ENCODE measurements at places on chromosomes 7 and 10.

DNA sequence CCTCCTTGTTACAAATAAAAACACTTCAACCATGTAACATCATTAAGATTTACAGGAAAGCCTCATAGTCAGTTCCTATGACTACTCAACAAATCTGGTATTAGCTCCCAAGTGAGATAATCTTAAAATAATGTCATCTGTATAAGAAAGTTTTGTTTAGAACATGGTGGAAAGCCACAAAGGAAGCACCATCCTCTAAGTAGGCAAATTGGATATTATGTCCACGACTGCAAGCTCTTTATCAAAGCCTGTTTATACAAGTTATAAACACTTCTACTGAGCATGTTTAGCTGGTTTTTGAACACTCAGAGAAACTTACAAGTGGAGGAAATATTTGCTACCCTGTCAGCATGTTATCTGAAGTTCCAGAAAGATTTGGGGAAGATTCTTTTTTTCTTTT lies 349.8 kb downstream of the ARL4A start:
- no peak for DNase-seq

DNA sequence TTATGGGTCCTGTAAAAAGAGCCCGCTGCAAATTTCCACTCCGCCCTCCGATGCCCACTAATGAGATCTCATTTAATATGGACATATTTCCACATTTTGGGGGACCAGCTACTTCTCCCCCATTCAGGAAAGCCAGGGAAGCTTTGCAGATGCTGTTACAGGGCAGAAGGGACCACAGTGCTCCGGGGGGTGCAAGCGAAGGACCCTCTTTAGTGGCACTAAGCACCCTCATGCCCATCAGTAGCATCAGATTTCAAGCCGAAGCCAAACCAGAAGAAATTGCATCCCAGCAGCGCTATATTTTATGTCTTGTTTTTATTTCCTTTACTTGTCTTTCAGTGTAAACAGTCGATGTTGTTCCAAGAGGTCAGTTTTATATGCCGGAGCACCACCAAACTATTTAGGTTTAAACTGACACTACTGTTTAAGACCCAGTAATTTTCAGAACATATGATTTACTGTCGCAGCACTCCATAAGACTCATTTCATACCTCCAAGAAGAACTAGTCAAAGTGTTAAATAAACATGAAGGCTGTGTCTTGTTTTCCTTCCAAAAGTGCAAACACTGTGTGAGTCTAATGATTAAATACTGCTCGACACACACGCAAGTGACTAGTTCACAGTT lies 122.2 kb upstream of the MGMT start:
- DNase-seq, result no peak

DNA sequence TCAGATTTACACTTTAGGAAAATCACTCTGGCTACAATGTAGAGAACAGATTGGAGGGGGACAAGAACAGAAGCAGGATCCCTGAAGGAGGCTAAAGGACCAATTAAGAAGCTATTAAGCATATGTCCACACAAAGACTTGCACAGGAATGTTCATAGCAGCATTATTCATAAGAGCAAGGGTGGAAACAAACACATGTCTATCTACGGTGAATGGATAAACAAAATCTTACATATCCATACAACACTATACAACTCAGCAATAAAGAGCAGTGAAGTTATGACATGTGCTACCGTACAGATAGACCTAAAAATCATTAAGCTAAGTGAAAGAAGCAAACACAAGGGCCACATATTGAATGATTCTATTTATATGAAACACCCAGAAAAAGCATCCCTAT lies 10.4 kb downstream of the CHCHD3 start:
- DNase-seq, result no peak

GRCh38 chr10:65611592-65611991 lies 1314.2 kb upstream of the LRRTM3 start:
- no peak for DNase-seq

DNA sequence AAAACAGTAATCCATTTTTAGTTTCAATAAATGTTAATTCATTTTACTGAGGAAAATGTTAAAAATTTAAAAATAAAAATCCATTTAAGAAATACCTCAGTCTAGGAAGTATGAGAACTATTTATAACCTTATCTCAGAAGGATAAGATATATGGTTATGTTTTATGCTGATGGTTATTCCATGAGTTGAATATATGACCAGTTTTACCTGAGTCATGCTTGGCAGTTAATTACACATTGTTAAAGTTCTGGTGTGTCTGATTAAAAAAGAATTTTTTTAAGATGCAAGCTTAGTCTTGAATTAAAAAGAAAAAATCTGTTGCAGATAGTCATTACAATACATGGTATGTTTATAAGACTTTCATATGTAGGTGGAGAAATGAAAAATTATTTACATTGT lies 191.7 kb downstream of the ARL4A start:
- no peak for DNase-seq

DNA sequence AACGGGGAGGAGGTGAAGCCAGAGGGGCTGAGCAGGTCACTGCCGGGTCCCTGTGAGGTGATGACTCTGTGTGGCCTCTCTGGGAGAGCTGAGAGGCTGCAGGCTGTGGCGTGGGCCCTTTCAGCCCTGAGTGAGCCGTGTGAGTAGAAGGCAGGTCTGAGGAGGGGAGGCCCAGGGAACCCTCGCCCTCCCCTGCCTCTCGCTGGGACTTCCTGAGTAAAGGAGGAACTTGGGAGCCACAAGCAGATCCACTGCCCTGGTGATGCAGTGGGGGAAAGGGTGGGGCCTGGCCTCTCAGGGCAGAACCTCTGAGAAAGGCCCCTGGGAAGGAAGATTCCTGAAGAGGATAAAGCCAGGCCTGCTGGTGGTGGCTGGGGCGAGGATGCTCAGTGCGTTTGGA lies 22.8 kb downstream of the EEPD1 start:
- DNase-seq, result no peak

DNA sequence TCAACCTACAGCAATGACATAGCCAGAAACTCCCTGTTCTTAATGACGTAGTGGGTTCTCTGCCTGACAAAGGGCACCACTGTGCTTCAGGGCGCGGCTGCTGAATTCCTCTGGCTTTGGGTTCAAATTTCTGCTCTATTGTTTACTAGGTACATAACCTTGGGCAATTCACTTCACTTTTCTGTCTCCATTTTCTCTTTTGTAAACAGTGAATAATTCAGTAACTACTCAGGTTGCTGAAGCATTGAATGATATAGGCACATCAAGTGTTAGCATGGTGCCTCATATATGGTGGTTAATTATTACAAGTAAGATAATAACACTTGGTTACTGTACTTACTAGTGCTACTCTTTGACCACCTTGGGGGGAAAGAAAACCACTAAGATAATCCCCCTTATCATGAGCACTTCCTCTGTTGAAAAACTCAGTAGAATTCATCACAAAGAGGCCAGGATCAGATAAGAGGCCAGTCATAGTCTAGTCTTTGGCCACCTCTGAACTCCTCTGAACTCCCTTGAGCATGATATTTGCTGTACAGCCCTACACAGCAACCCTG lies 92.0 kb upstream of the AHR start:
- no peak for DNase-seq

GRCh38 chr10:64086083-64086767 lies 565.0 kb downstream of the REEP3 start:
- DNase-seq, result no peak

DNA sequence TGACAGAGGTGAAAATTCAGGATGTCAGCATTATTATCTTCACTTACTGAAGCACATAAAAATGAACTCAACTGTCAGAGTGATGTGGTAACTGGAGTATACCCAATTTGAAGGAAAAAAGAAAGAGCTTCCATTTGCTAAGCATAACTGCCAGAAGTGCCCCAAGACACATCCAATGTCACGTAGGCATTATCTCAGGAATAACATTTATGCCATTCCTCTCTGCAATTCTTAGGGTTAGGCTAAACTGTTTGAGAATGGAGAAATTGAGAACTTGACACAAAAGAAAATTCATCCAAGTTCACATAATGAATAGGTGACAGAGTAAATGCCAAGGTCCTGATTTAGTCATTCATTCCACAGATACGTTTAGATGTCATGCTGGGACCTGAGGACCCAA lies 148.6 kb downstream of the GRM3 start:
- DNase-seq, result no peak

- no peak for DNase-seq
Measured at GRCh38 chr7:7157887-7158271, 24.5 kb upstream of the C1GALT1 start.

GRCh38 chr7:636396-636795 lies 90.1 kb upstream of the DNAAF5 start:
- peak; percentile 20 for DNase-seq

DNA sequence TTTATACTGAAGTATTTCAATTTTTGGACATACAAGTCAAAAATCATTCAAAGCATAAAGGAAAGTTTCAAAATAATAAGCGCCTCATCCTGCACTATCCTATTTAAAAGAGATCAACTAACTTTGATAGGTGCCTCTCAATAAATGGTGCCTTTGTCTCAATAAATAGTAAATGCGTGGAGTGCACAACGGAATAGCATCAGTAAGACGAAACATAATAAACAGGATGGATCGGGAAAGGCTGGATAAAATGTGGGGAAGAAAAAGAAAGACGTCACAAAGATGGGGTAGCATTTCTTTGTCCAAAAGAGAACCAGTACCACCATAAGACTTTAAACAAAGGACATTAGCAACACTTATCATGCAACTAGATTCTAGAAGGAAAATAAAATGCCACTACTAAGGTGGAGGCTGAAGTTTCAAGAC lies 571 bp upstream of the PRKAR2B start:
- DNase-seq, result no peak

- no peak for DNase-seq
Measured at GRCh38 chr7:2771274-2771731, 72.8 kb downstream of the GNA12 start.

DNA sequence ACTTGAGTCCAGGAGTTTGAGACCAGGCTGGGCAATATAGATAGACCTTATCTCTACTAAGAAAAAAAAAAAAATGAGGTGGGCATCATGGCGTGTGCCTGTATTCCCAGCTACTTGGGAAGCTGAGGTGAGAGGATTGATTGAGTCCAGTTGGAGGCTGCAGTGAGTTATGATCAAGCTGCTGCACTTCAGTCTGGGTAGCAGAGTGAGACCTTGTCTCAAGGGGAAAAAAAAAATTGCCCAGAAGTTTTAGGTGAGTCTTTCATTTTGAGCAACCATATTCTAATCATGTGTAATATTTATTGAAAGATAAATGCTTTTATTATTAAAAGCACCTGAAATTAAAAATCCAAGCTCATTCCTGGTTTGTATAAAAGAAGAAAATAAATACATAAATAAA lies 13.1 kb downstream of the INPP5F start:
- DNase-seq, result no peak

GRCh38 chr7:151461096-151461941 lies 21.4 kb upstream of the CRYGN start:
- DNase-seq, result no peak

- DNase-seq, result no peak
Measured at GRCh38 chr7:99219985-99220384, 12.1 kb upstream of the KPNA7 start.

DNA sequence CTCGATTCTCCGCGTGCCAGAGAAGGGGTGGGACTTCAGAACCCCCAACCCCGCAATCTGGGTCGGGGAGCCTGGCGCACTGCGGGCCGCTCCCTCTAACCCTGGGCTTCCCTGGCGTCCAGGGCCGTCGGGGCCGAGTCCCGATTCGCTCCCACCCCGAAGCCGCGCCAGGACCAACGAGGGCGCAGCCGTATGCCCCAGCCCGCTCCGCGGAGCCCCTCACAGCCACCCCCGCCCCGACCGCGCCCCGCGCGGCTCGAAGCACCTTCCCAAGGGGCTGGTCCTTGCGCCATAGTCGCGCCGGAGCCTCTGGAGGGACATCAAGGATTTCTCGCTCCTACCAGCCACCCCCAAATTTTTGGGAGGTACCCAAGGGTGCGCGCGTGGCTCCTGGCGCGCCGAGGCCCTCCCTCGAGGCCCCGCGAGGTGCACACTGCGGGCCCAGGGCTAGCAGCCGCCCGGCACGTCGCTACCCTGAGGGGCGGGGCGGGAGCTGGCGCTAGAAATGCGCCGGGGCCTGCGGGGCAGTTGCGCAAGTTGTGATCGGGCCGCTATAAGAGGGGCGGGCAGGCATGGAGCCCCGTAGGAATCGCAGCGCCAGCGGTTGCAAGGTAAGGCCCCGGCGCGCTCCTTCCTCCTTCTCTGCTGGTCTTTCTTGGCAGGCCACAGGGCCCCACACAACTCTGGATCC lies at the start of gene LEP:
Gene LEP (plus strand): TSS at position 583 of the 691 bp plus-strand sequence. CDS start 10,741 bp downstream, outside the sequence.
- no peak for DNase-seq

GRCh38 chr7:101085162-101085964 lies at the start of gene TRIM56:
Gene TRIM56 (plus strand): TSS chr7:101085481. CDS start chr7:101087313, 1,832 bp downstream.
- peak; percentile 48 for DNase-seq

DNA sequence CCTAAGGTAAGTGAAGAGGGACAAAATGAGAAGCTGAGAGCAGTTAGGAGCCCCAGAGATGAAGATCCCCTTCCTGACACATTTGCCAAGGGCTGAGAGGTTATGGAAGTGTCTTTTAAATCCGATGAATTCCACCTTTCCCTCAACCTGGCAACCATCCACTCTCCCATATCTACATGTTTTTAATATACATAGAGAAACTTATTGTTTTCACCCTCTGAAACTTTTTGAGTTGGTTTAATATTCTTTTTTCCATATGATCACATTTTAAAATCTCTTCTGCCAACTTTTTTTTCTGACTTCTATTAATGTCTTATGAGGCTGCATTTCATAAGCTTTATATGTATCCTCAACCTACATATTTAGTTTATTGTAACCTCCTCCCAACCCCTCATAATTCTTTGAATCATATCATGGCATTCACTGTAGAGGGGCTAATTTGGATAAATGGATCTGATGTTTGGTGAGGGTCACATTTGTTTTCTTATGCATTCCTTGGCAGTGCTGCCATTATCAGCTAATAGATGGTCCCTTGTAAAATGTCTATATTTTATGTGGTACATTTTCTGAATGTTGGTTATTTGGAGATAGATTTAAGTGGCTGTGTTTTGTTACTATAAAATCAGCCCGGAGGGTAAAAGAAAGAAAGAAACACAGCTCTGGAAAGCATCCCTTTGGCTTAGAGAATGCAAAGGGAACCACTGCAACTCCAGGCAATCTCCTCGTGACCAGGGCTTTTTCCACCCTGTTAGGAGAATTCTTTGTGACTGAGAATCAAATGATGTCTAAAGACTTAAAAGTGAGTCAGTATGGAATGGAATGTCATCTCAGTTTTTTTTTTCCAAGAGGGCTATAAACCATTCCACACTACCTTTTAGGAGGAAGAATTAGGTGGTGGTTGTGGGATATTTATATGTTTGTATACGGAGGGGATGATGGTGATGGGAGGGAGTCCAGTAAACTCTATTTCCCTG lies 334.4 kb downstream of the SUGCT start:
- no peak for DNase-seq

GRCh38 chr10:5412277-5412941 lies at the start of gene NET1:
Gene NET1 (plus strand): TSS chr10:5412557. CDS start chr10:5412693, 136 bp downstream.
- DNase-seq, result peak; percentile 7

GRCh38 chr10:11403116-11403515 lies 208.3 kb downstream of the USP6NL start:
- peak; percentile 15 for DNase-seq

- DNase-seq, result no peak
Measured at GRCh38 chr7:27822245-27822644, 82.3 kb downstream of the TAX1BP1 start.

- DNase-seq, result no peak
Measured at GRCh38 chr7:92720604-92721350, 115.6 kb downstream of the CDK6 start.

Data from stimulated activated CD4-positive, alpha-beta T cell treated with anti-CD3 and anti-CD28 coated beads, Interleukin-1b, Interleukin-23, amount 100 ng/mL, for 1 hour (primary cell).